Heart right ventricle (tissue), 16 donors: ENCODE measurements at places on chromosomes 12 and 14. TPM values are rescaled to one million over a fixed set of nuclear protein-coding genes. Genes with fewer than 3 reads are reported as not detected.

OR4E2 gene
- not detected for total RNA-seq

TTC9 gene
- 1.3 TPM for total RNA-seq

ASB2 gene
- total RNA-seq: 253 TPM

ARMH4 gene
- total RNA-seq: 9.7 TPM

DNA sequence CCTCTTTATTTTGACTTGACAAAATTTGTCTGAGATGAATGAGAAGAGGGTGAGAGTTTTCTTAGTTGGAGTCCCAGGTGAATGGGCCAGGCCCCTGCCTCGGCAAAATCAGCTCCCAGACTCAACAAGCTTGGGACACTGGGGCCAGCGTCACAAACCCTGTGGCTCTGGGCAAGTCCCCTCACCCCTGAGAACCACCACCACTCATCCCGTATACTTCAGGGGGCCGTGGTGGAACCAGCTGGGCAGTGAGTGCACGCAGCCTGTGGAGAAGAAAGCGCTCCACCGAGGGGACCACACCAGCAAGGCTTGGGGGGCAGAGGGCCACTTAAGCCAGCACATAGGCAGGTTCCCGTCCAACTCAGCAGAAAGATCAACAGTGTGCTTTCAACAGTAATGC, 40.2 kb downstream of the DEGS2 start:
- DNase-seq: no peak
- H3K27me3 ChIP-seq: no peaks in the 10 kb centered on the region
- no peaks in the 10 kb centered on the region for H3K36me3 ChIP-seq
- no peaks in the 10 kb centered on the region for H3K4me1 ChIP-seq

- no peak overlapping the region for H3K27ac ChIP-seq
- H3K4me1 ChIP-seq: peaks cover 79% of the 10 kb centered on the region
- no peaks in the 10 kb centered on the region for H3K27me3 ChIP-seq
- H3K36me3 ChIP-seq: no peaks in the 10 kb centered on the region
- no peak overlapping the region for H3K4me3 ChIP-seq
Observed at GRCh38 chr12:110737532-110737931, 5.2 kb downstream of the PPP1CC start.

DNA sequence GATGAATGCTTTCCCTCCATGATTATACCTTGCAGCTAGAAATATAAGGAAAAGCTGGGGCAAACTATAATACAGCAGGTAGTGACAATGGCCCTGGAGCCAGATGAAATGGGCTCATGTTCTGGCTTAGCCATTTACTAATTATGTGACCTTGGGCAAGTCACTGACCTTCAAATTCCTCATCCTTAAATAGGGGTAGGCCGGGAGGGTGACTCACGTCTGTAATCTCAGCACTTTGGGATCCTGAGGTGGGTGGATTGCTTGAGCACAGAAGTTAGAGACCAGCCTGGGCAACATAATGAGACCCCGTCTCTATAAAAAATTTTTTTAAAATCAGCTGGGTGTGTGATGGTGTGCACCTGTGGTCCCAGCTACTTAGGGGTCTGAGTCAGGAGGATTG, 155.4 kb downstream of the C12orf75 start:
- H3K27ac ChIP-seq: peak overlapping the region; percentile 25
- no peaks in the 10 kb centered on the region for H3K27me3 ChIP-seq
- H3K4me3 ChIP-seq: no peak overlapping the region
- no peaks in the 10 kb centered on the region for H3K36me3 ChIP-seq
- DNase-seq: no peak

DNA sequence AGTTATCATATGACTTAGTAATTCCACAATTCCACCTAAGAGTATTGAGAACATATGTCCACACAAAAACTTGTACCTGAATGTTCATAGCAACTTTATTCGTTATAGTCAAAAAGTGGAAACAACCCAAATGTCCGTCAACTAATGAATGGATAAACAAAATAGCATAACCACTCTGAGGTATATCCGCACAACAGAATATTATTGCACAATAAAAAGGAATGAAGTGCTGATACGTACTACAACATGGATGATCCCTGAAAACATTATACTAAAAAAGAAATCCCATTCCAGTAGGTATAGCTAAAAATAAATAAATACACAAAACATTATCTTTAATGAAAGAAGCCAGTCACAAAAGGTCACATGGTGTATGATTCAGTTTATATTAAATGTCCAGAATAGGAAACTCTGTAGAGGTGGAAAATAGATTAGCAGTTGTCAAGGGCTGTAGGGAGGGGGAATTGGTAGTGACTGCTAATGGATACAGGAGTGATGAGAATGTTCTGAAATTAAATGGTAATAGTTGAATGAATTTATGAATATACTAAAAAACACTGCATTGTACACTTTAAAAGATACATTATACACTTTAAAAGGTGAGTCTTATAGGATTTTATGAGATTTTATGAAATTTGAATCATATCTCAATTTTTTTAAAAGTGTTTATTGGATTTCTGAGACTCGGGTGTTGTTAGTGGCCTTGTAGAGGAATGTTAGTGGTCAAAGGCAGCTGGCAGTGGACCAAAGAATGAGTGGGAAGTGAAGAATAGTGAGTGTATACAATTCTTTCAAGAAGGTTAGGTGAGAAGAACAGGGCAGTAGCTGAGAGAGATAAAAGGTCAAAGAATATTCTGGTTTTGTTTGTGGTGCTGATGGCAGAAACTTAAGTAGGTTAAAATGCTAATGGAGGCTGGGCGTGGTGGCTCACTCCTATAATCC, 36.3 kb upstream of the BAZ1A start:
- H3K27me3 ChIP-seq: no peaks in the 10 kb centered on the region
- DNase-seq: no peak
- no peak overlapping the region for H3K27ac ChIP-seq
- no peaks in the 10 kb centered on the region for H3K36me3 ChIP-seq

DNA sequence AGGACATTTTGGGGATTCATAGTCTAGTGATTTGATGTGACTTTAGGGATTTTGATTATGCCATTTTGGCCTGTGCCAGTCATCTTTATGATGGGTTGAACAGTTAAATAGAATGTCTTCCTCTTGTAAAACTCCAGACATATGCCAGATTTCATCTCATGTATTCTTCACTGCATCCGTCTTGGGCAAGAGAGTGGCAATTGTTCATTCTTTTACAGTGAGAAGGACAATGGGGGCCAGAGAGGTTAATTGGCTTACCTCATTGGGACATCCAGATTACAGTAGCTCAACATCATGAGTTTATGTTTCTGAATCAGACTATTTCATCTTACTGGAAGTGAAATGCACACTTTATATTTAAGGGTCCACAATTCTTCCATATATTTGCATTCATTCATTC, 108.2 kb upstream of the SLC38A2 start:
- DNase-seq: no peak
- no peaks in the 10 kb centered on the region for H3K27me3 ChIP-seq
- H3K27ac ChIP-seq: no peak overlapping the region
- H3K4me1 ChIP-seq: peaks cover 14% of the 10 kb centered on the region

DNA sequence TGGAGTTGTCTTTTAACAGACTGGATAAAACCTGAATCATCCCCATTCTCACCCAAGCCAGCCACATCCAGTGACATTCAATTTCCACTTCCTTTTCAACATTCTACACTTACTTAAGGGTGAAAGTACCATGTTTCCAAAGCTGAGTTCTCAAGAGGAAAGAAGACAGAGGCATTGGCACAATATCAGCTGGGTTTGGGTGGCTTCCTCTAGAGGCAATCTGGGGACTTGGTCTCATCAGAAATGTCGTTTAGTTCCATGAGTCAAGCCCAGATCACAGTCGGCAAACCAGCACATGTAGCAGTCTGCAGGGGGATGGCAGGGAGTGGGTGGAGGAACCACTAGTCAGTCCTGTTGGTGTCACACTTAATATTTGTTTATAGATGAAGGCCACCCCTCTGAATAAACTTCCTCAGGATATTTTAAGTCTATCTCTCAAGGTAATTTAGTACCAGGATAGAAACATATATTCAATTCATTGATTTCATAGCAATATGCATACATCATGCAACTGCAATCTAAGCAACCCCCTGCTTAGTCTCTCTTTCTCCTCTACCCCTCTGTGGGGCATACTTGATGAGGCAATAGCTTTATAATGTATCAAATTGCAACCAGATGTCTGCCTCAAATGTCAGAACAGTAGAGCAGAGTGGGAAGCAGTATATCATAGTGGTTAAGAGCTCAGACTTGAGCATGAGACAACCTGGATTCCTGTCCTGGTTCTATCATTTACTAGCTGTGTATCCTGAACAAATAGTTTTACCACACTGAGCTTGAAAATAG, 3.0 kb downstream of the SRRM4 start:
- H3K36me3 ChIP-seq: no peaks in the 10 kb centered on the region
- no peak for DNase-seq
- H3K4me1 ChIP-seq: peaks cover 6% of the 10 kb centered on the region
- H3K27ac ChIP-seq: no peak overlapping the region

DNA sequence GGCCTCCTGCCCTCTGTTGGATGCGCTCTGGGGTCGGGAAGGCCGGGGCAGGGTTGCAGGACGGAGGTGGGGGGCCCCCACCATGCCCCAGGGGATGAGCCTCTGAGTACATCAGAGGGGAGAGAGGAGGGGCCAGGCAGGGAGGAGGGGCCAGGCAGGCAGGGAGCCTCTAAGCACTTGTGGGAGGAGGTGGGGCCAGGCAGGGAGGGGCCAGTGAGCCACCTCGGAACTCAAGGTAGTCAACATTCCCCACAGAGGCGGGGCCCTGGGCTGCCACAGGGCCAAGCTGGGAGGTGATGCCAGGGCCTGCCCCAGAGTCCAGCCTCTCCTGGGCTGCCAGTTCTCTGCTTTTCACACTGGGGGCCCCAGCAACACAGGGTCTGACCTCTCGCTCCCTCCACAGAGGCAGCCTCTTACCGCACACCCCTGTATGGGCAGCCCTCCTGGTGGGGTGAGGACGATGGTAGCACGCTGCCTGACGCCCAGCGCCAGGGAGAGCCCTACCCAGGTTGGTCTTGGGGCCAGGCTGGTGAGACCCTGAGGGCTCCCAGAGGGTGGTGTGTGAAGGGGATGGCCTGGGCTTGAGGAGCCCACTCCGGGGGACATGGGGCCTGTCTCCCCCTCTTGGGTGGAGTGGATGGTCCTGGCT, 17.4 kb downstream of the CEP170B start:
- peaks cover 61% of the 10 kb centered on the region for H3K36me3 ChIP-seq
- H3K4me3 ChIP-seq: no peak overlapping the region
- no peak overlapping the region for H3K27ac ChIP-seq
- H3K4me1 ChIP-seq: peaks cover 13% of the 10 kb centered on the region
- peak; percentile 4 for DNase-seq

DNA sequence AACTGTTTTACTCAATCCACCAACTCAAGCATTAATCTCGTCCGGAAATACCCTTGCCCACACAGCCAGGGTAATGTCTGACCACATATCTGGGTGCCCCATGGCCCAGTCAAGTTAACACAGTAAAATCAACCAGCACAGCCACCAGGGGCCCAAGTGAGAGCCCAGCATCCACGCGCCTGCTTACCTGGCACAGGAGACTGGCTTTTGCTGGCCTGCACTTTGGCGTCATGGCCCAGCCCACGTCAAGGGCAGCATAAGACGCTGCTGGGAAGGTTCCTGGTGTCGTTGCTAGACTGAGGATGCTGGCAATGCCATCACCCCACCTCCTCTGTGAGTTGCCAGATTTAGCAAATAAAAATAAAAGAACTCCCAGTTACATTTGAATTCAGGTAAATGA, 53.6 kb upstream of the BCL11B start:
- H3K36me3 ChIP-seq: no peaks in the 10 kb centered on the region
- H3K4me3 ChIP-seq: no peak overlapping the region
- no peak for DNase-seq
- H3K27me3 ChIP-seq: peaks cover 34% of the 10 kb centered on the region
- H3K4me1 ChIP-seq: no peaks in the 10 kb centered on the region
- H3K27ac ChIP-seq: no peak overlapping the region

- H3K36me3 ChIP-seq: no peaks in the 10 kb centered on the region
- H3K27ac ChIP-seq: no peak overlapping the region
- peaks cover 9% of the 10 kb centered on the region for H3K27me3 ChIP-seq
- no peak overlapping the region for H3K4me3 ChIP-seq
- DNase-seq: no peak
Observed at GRCh38 chr12:124279846-124280360, 15.0 kb upstream of the RFLNA start.

- no peaks in the 10 kb centered on the region for H3K27me3 ChIP-seq
- no peak overlapping the region for H3K27ac ChIP-seq
- no peaks in the 10 kb centered on the region for H3K36me3 ChIP-seq
- H3K4me1 ChIP-seq: peaks cover 15% of the 10 kb centered on the region
- H3K4me3 ChIP-seq: no peak overlapping the region
Observed at GRCh38 chr12:93419388-93420034, 22.2 kb downstream of the UBE2N start.

DNA sequence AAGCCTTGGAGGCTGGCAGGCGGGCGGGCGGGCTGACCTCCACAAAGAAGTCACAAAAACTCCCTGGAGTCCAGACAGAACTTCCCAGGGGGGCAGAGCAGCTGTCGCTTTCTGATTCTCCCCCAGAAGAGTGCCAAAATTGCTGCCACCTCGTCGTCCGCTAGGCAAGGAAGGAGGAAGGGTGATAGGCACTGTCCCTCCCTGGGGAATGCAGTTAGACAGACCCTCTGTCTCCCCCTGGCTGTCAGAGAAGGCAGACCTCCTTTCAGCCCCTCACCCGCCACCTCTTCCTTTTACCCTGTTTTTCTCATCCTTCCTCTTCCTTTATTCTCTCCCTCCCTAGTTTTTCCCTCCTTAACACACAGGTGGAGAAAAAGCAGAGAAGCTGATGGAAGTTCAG, 18.7 kb downstream of the GRIN2B start:
- H3K27ac ChIP-seq: no peak overlapping the region
- no peak overlapping the region for H3K4me3 ChIP-seq
- peaks cover 55% of the 10 kb centered on the region for H3K27me3 ChIP-seq
- DNase-seq: no peak

DNA sequence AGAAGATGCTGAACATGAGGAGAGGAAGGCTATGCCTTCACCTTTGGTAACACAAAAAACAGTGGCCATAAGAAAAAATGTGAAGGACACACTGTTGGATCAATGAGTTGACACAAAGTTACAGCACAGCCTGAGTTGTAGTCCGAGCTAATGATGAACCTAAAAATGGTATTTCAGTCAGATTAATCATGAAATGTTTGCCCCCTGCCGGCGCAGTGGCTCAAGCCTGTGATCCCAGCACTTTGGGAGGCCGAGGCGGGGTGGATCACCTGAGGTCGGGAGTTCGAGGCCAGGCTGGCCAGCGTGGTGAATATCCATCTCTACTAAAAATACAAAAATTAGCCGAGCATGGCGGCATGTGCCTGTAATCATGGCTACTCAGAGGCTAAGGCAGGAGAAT, 1.3 kb upstream of the CAPRIN2 start:
- H3K4me1 ChIP-seq: peaks cover 21% of the 10 kb centered on the region
- H3K4me3 ChIP-seq: no peak overlapping the region
- no peaks in the 10 kb centered on the region for H3K36me3 ChIP-seq
- no peak overlapping the region for H3K27ac ChIP-seq
- H3K27me3 ChIP-seq: no peaks in the 10 kb centered on the region

- no peaks in the 10 kb centered on the region for H3K36me3 ChIP-seq
- peak; percentile 36 for DNase-seq
- H3K4me3 ChIP-seq: peak overlapping the region; percentile 91
- peak overlapping the region; percentile 97 for H3K27ac ChIP-seq
Observed at GRCh38 chr14:51652168-51653078, 713 bp downstream of the FRMD6 start.

- no peaks in the 10 kb centered on the region for H3K36me3 ChIP-seq
- DNase-seq: no peak
- H3K4me1 ChIP-seq: no peaks in the 10 kb centered on the region
- no peaks in the 10 kb centered on the region for H3K27me3 ChIP-seq
Observed at GRCh38 chr12:11641522-11641921, 8.0 kb upstream of the ETV6 start.
